CD4-positive, alpha-beta T cell treated with Interleukin-17A for 1 hour (primary cell): ENCODE measurements at places on chromosomes 16 and 17.

DNA sequence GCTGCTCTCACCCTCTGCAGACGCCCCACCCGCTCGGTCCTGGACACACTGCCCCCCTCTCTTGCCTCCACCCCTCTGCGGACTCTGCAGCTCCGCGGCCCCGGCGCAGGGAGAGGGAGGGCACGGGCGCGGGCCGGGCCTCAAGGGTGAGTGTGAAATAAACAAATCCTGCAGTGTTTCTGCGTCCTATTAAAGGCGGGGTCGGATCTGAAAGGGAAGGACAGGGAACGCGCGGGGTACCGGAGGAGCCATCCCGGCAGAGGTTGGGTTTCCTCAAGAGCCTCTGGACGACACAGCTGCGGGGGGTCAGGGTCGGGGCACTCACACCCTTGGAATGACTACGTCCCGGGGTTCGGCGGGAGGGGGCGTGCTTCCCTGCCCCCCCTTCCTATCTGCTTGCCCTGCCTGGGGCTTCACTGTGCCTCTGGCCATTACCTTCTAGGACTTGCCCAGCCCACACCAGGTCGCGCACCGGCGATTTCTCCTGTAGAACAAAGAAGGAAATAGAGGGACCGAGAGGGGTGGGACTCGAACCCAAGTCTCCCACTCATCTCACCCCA lies 466 bp upstream of the HSF4 start:
- DNase-seq: no peak

- DNase-seq: no peak
Observed at GRCh38 chr17:71107136-71107535, 937.8 kb downstream of the KCNJ2 start.

DNA sequence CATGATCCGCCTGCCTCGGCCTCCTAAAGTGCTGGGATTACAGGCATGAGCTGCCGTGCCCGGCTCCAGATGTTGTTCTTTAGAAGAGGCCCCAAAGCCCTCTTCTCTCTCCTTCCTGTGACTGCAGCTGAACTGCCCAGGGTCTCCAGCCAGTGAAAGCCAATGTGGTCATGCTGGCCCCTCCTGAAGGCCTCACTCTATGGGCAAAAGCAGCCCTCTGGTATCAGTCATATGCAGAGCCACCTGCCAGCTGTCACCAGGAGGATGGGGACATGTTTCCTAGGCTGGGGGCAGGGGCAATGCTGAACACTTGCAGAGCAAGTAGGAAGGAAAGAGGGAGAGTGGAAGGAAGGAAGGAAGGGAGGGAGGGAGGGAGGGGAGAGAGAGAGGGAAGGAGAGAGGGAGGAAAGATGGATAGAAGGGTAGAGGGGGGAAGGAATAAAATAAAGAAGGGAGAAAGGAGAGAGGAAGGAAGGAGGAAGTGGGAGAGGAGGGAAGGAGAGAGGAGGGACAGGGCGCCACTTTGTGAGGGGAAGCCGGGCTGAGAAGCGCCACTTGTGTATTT lies 36.0 kb downstream of the SOCS3 start:
- DNase-seq: no peak

GRCh38 chr16:56985962-56986360 lies 3.4 kb upstream of the NLRC5 start:
- DNase-seq: no peak

DNA sequence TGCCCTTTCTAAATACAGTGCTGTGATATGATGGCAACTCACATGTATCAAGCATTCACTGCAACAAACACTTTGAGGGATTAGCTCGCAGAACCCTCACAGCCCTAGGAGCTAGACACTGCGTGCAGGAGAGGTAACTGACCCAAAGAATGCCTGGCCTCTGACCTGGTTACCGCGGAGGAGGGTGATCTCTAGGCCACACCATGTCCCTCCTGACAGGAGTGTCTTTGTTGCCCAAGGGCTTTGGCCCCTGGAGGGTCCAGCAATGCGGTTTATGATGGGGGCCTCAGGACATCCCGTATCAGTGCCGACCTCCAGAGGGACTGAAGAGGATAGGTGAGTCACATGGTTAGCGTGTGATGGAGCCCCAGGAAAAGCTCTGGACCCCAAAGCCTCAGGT lies 130.6 kb downstream of the MGAT5B start:
- no peak for DNase-seq

GRCh38 chr17:70394473-70395232 lies 225.3 kb downstream of the KCNJ2 start:
- DNase-seq: no peak

DNA sequence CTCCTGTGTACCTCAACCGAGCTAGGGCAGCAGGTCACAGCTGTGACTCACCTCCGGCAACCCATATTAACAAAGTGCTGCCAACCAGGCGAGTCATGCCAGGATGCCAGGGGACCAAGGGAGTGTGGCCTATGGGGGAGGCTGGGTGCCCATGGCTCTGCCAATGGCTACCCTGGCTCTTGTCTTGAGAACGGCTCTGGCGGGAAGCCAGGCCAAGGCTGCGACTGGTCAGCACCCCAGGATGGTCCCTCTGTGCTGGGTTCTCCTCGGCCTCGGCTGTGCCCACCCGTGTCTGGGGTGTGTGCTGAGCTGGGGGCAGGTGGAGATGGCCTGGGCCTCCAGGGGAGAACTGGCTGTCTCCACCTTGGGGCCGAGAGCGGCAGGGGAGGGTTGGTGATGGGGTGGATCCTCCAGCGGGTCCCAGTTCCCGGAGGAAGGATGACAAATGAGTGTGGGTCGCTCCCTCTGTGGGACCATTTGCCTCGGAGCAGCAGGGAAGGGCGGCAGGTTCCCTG lies 75.8 kb downstream of the MRC2 start:
- DNase-seq: no peak

DNA sequence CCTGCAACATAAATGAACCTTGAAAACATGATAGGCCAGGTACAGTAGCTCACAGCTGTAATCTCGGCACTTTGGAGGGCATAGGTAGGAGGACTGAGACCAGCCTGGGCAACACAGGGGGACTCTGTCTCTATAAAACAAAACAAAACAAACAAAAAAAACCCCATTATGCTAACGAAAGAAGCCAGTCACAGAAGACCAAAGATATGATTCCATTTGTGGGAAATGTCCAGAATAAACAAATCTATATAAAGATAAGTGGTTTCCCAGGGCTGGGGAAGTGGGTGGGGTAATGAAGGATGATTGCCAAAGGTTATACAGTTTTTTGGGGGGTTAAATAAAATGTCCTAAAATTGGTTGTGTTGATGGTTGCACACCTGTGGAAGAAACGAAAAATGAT lies 36.5 kb upstream of the SIAH1 start:
- DNase-seq: no peak

GRCh38 chr17:81383504-81384421 lies 11.5 kb upstream of the BAHCC1 start:
- DNase-seq: no peak

GRCh38 chr16:58032710-58033293 lies 7.2 kb downstream of the MMP15 start:
- DNase-seq: no peak

DNA sequence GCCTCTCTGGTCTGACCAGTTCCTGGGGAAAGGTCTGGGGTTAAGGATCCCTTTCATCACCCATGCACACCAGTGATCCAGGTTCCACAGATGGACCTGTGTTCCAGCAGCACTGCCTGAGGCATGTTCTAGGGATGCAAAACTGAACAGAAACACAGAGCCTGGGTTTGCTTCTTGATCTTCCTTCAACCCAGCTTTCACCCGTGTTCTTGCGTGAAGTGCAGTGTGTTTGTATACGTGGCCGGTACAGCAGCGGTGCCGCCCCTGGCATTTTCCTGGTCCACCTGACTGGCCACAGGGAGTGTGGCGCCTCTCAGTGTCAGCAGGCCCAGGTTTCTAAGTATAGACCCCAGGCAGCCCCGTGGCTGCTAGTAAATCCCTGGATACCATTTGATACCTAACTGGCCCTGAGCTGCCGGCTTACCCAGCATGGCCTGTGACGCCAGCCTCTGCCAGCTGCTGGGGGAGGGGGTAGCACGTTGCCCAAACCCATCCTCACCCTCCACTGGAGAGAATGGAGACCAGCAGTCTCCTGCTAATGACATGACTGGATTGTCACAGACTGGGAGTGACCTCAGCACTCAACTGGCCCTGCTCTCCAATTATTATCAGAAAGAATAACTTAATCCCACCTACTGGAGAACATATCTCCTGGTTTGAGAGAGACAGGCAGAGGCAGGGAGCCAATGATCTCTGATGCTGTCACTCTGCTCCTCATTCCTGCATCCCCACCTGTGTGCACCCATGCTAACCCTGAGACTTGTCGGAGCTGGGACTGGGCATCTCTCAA lies 59.2 kb upstream of the LGALS9 start:
- no peak for DNase-seq

- DNase-seq: peak; percentile 85
Observed at GRCh38 chr16:50665128-50665878, 15.8 kb downstream of the SNX20 start.

GRCh38 chr17:62809656-62810055 lies 1.5 kb upstream of the MARCHF10 start:
- no peak for DNase-seq

- peak; percentile 74 for DNase-seq
Observed at GRCh38 chr17:39231591-39232551, 6.1 kb upstream of the STAC2 start.

GRCh38 chr17:66248285-66248684 lies 19.1 kb upstream of the APOH start:
- no peak for DNase-seq

- DNase-seq: peak; percentile 42
Observed at GRCh38 chr16:56869513-56870275, 4.7 kb downstream of the SLC12A3 start.

- DNase-seq: peak; percentile 41
Observed at GRCh38 chr17:81396722-81397313, 1.6 kb downstream of the BAHCC1 start.

GRCh38 chr16:54171626-54172537 lies 114.7 kb downstream of the IRX3 start:
- DNase-seq: no peak

GRCh38 chr17:62854098-62854680 lies 46.1 kb upstream of the MARCHF10 start:
- no peak for DNase-seq

DNA sequence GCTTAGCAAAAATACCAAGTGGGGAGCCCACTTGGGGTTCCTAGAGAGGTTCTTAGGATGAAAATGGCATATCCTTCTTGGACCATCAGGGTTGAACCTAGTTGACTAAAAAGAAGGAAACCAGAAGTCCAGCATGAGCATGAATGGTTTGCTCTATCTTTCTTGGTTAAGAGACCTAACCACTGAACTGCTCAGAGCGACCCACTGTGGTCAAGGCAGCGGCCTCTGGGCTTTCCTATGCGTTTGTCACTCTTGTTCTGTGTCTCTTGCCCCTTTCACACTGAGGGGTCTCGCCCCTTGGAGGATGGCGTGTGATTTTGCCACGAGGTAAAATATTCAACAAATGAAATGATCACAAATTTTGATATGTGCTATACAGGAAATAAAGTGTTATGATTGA lies 526 bp upstream of the BORCS6 start:
- DNase-seq: no peak

GRCh38 chr17:58312021-58312630 lies 16.5 kb downstream of the TSPOAP1 start:
- DNase-seq: no peak

- no peak for DNase-seq
Observed at GRCh38 chr16:80463326-80463725, 77.5 kb upstream of the DYNLRB2 start.

DNA sequence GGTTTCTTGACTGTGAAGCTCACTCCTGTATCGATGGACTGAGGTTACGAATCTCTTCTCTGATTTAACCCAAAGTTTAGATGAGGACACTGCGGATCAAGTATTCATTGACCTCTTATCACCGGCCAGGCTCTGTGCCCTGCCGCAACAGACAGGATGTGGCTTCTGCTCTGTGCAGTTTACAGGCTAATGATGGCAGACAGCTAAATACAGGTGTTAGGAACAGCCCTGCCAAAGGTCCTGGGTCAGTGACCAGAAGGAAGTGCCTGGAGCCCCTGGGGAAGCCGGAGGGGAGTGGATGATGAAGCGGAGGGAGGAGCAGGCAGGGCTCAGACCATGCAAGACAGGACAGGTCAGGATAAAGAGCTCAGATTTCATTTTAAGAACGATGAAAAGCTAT lies 44.4 kb downstream of the HAPSTR1 start:
- DNase-seq: no peak

DNA sequence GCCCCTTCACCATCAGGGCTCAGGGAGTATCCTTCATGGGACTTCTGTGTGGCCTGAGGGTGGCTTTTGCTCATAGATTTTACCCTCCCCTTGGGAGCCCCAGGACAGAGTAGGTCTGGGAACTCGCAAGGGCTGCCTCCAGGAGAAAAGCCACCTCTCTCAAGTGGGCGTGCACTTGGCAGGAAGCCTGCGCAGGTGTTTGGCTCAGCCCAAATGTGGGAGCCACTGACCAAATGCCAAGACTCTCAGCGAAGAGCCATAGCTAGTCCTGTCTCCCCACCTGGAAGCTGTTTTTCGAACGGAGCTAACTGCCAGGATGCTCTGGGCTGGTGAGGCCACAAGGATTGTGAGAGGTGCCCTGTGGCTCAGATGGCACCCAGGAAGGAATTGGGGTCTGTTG lies 2.0 kb upstream of the HSD17B2 start:
- no peak for DNase-seq

DNA sequence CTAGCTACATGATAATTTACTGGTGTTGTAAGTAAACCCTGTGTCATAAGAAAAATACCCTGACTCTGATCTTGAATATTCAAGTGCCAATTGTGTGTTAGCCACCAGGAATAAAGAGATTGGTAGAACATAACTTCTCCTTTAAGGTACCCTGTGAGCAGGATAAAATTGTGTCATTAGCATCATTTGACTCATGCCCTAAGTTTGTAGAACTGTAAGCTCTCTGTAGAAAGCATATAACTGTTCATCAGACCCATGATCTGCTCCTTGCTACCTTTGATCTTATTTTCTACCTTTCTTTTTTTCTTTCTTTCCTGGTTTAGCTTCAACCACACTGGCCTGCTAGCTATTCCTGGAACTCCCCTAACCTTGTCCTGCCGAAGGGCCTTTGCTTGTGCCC lies 35.8 kb downstream of the PTRH2 start:
- DNase-seq: no peak
